ENCODE measurements at places on chromosomes 5 and 9.

DNA sequence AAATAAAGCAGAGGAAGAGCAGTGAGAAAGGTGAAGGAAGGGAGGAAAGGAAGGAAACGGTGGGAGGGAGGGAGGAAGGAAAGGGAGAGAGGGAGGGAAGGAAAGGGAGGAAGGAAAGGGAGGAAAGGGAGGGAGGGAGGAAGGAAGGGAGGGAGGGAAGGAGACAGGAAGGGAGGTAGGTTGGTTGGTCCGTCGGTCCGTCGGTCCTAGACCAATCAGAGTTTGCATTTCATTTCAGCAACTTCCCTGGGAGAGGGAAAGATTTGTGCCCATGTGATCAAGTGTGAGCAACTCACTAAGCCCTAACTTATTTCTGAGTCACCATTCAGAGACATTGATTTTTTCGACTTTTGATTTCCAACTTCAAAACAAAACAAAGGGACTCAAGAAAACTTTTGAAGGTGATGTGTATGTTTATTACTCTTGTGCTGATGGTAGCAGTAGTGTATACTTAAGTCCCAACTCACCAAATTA is 18.8 kb downstream of the NANS start:
- no peak for DNase-seq

- DNase-seq: no peak
Observed at GRCh38 chr9:105444130-105444529, 3.7 kb upstream of the FSD1L start.

DNA sequence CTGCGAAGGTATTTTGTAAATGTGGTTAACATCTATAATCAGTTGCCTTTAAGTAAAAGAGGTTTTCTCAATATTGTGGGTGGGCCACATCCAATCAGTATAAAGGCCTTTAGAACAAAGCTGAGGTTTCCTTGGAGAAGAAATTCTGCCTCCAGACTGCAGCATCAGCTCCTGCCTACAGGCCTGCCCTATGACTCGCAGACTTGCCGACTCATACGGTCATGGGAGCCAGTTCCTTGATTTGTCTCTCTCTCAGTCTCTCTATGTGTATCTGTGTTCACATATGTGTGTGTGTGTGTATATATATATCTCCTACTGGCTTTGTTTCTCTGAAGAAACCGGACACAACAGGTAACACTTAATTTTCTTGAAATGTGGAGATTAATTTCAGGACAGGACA is 45.3 kb downstream of the SLC36A1 start:
- DNase-seq: no peak

DNA sequence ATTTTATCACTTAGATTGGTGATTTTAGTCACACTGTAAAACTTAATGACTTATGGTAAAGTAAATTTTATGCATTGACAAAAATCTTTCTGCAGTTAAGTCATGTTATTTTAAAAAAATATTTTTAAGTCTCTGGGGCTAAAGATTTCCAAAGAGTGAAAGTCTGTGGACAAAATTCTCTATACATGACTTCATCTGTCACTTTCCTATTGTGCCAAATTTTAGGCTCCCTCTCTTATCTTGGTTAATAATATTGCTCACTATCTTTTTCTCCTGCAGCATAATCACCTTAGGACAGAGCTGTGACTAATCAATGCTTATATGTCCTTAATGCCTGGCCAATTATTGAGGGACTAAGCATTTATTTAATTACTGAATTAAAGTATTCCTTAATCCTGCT is 15.2 kb downstream of the LURAP1L start:
- DNase-seq: no peak

GRCh38 chr9:113621980-113622379 is 158.5 kb downstream of the RGS3 start:
- DNase-seq: no peak

DNA sequence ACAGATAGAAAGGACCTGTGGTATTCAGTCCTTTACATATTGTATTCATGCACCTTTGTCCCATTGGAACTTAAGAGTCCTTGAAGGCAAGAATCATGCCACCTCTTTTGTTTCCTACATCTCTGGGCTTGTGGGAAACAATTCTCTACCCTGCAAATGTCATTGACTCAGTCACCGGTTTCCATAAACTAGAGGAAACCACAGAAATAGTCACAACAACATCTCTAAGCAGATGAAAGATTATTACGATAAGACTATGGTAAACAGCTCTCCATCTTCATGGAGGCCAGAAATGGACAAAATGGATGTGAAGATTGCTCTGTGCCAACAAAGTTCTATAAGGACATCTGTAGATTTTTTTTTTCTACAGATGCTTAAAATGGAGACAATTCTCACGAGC is 165.5 kb downstream of the PIK3R1 start:
- no peak for DNase-seq

- DNase-seq: no peak
Observed at GRCh38 chr9:94110821-94111252, 26.6 kb downstream of the PTPDC1 start.

GRCh38 chr9:124213396-124213795 is 44.4 kb upstream of the NEK6 start:
- no peak for DNase-seq

GRCh38 chr9:83299094-83299493 is 236.2 kb upstream of the RASEF start:
- DNase-seq: no peak

DNA sequence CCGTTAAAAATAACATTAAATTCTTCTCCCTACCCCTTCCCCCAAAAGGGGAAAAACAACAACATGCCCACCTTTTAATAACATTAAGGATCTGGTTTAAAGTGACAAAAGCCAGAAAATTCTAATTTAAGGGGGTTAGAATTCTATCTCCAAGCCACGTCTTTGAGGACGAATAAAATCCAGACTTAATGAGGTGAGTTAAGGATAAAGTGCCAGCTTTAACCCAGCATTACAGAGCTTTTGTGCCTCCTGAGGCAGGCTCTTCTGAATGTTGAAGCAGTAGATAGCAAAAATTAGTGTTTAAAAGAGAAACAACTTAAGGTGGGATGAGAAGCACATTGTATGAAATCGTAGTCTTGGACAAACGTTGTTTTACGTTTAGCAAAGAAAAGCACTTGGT is 329.0 kb upstream of the MPDZ start:
- DNase-seq: no peak

DNA sequence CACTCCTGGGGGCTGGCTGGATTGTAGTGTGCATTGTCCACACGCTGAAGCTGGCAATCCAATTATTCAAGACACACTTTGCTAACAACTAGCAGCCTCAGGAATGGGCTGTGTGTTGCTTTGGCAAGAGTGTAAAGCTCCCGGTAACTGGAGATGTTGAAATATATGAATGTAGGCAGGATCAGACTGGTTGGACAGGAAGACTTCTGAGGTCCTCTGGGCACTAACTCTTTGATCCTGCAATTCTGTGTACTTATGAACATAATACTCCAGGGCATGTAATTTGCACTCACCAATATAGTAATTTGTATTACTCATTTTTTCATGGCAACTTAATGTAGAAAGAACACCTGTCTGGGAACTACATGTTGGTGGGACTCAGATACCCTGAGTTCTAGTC is 106.7 kb upstream of the SLC28A3 start:
- DNase-seq: no peak

GRCh38 chr9:137303893-137304382 is 1.9 kb upstream of the NRARP start:
- DNase-seq: no peak

DNA sequence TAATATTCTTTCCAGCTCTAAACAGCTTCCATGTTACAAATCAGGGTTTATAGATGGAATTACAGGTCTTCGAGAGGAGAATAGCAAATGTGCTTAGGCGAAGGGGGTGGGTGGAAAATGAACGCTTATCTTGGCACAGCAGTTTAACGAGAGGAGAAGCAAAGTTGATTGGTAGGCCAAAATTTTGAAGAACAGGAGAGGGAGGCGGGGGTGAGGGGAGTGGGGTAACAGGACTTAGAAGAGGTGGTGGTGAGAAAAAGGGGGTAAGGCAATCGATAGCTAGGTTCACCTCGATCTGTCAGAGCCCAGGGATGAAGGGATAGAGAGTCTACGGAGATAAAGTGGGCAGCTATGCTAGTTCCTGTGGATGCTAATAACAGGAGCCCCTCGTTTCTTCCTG is 764 bp downstream of the ANKRA2 start:
- no peak for DNase-seq

- DNase-seq: no peak
Observed at GRCh38 chr5:119706049-119706448, 76.7 kb downstream of the FAM170A start.

DNA sequence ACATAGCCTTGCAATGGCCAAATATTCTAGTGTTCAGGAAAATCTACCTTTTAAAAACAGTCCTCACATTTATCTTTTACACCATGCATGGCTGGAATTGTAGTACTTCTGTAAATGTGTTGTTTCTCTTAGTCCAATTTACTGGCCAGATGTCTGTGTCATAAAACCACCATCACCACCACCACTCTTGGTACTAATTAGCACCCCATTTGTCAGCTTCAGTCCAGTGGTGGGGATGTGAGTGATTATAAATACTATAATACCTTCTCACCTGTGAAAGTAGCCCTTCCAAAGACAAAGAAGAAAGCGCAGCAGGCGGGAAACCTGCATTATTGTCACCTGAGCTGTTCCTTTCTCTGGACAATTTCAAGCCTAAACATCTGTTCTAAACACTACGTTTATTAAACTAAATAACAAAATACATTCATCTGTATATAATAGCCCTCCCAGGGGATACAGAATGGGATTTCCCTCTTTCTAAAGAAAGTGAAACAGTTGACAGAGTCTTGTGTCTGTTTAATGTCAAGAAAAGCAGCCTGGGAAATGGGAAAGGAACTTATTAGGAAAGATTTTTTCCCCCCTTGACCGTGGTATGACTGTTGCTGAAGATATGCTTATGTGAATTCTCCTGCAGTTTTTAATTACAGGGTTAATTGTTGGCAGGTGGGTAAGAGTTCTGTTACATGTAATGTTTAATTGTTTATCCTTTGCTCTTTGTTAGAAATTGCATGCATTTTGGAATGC is 144.5 kb upstream of the NUDT12 start:
- DNase-seq: peak; percentile 39

DNA sequence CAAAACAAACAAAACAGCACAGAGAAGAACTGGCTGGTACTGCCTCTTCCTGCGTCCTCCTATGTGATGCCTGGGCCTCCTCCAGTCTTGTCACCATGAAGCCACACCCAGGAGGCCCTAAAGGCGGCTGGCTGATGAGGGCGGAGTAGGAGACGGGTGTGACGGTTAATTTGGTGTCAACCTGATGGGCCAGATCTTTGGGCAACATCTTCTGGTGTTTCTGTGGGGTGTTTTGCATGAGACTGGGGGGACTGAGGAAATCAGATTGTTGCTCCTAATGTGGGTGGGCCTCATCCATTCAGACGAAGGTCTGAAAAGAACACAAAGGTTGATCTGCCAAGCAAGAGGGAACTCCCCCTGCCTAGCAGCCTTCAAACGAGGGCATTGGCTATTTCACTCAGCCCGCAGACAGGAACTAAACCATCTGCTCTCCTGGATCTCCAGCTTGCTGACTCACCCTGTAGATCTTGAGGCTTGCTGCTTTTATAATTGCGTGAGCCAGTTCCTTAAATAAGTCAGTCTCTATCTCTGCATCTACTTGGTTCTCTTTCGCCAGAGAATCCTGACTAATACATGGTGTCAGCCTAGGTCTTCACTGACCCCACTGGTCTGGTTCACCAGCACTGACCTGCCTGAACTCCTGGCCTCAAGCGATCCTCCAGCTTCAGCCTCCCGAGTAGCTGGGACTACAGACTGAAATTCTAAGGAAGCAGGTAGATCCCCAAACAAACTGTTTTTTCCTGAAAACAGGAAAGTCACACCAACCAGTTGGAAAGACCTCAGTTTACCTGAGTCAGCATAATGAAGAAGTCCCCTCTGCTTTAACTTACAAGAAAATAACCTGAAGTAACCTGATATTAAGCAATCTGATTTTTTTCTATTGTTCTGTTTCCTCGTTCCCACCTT is 12.8 kb upstream of the ZFP62 start:
- no peak for DNase-seq

GRCh38 chr5:83632874-83633273 is 87.8 kb downstream of the HAPLN1 start:
- peak; percentile 14 for DNase-seq

DNA sequence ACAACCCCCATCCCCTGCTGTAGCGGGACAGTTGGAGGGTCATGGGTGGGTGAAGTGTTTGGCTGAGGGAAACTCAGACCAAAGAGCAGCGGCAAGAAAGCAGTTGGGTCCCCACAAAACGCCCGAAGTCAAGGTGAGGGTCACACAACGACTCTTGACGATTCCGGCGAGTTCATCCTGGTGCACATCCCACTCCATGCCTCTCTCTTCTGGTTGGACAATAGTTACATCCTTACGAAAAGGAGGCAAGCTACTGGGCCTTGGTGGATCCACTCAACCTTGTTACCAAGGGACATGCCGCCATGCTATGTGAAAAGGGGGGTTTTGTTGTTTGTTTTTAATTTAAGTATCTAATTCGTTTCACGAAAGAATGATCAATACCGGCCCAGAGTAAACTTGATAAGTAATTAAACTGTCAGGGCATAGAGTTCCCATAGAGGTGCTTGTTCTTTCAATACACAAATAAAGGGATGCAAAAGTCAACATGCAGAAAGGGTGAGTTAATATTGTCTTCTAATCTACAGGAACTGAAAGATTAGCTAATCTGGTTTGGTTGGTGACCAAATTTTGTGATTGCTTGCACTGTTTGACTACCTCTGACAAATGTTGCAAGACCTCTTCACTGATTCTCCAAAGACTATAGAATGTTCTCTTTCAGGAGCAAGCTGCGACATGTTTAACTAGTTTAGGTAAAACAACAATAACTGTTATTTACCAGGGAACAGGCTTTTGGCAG is 732 bp upstream of the SMIM15 start:
- DNase-seq: no peak

- no peak for DNase-seq
Observed at GRCh38 chr9:2837915-2838314, 6.0 kb downstream of the PUM3 start.

GRCh38 chr9:137745541-137745991 is 126.8 kb downstream of the EHMT1 start:
- DNase-seq: no peak

- no peak for DNase-seq
Observed at GRCh38 chr9:80839821-80840675, 849.3 kb downstream of the TLE1 start.

DNA sequence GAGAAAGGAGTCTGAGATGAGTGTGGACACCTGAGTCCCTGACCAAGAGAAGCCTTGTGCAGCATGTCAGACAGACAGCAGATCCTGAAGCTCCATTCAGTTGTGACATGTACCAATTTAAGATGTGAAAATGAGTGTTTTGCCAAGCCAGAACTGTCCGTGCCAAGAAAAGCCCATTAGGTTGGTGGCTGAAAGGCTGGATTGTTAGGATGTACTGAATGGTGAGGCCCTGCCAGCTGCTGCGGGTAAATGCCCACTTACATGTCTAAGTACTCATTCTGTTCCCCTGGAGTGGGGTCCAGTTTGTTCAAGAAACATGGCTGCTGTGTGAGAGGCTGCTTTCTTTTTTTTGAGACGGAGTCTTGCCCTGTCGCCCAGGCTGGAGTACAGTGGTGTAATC is 14.6 kb downstream of the DAPK1 start:
- DNase-seq: no peak

DNA sequence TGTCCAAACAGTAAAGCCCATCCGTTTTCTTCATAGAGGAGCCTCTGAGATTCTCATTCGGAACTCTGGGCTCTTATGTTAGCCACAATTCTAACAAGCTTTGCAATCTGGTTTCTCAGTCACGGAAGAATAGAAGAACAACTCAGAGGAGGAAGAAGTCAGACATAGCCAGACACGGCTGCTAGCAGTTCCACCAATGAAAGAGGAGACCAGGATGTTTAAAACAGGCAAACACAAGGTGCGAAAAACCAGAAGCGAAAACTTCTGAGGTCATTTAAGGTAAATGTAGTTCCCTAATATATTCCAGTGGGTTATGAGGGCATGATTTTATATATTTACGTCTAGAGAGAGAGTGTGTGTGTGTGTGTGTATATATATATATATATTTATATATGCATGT is 34.1 kb upstream of the GDNF start:
- DNase-seq: no peak
